T-cell (primary cell): ENCODE measurements at places on chromosomes 11 and 22.
A peak's percentile ranks its signal among the peaks of the same experiment; 100 is the strongest.

DNA sequence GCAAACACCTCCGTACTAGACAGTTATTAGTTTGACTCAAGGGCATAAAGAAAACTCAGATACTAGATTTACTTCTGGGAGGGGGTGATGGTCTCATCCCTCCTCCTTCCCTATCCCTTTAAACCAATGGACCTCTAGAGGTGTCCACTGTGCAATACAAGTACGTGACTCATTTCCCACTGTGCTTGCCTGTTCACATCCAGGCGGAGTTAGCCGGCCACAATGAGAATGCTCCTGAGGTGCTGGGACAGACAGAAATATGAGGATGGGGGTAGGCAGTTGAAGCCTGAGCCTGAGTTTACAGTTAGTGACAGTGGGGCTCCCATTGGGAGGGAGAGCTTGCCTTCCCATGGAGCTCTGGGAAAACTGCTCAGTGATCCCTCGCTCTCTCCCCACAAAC lies 8.4 kb upstream of the PMM1 start:
- no peak for DNase-seq

DNA sequence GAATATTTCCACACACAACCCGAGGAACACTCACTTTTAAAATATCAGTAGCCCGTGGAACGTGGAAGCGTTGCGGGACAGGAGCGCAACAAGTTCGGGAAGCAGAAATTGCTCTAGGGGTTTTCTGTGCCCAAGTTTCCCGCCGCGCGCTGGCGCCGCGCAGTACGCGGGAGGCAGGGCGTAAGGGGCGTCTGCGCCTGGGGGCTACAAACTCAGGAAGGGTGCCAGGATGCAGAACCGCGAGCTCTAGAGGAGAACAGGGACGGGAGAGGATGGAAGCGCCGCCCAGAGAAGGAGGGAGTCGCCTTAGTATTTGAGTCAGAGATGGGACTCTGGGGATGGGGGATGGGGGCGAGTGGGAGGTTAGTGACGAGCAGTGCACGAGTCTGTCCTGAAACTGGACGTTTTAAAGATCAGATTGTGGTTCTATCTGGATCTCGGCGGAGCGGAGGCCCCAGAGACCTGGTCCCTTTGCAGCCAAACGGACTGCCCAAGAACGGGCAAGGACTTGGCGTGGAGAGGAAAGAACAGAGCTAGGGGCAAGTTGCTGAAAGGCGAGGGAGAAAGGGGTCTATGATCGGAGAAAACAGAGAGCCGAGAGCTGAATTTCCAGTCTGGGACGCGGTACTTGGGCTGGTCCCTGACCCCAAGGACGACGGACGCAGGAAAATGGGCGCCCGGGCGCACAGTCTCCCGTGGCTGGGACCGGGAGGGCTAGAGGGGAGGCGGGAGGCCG lies 4.7 kb downstream of the BSX start:
- no peak for DNase-seq

- DNase-seq, result no peak
Measured at GRCh38 chr11:22879630-22880029, 19.4 kb upstream of the CCDC179 start.

DNA sequence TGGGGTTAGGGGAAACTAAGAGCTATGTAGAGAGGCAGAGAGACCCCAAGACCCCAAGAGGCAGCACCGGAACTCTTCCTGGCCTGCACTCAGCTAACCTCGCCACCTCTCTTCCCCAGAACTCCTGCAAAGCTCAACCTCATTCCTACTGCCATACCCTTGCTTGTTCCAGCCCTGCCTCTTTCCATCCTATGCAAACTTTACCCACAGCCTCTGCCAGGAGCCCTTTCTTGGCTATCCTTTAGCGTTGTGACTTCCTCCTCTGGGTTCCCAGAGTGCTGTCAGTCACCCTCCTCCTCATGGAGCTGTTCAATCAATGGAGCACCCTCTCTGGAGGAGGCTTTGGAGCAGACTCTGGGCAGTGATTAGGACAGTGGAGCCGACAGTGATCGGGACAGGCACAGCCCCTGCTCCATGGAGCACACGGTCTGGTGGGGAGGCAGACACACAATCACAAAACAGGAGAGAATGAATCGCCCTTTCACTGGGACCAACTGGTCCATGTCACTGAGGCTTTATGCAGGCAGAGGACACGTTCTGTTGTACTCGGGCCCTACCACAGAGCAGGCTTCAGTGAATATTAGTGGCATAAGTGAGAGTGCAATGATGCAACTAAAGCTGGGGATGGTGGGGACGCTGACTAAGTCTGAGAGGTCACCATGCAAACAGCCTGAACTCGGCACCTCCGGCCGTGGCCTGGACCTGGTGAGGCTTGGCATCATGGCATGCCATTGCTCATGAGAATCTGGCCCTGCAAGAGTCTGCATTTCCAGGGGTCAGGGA lies 24.6 kb upstream of the P2RY2 start:
- DNase-seq, result no peak

DNA sequence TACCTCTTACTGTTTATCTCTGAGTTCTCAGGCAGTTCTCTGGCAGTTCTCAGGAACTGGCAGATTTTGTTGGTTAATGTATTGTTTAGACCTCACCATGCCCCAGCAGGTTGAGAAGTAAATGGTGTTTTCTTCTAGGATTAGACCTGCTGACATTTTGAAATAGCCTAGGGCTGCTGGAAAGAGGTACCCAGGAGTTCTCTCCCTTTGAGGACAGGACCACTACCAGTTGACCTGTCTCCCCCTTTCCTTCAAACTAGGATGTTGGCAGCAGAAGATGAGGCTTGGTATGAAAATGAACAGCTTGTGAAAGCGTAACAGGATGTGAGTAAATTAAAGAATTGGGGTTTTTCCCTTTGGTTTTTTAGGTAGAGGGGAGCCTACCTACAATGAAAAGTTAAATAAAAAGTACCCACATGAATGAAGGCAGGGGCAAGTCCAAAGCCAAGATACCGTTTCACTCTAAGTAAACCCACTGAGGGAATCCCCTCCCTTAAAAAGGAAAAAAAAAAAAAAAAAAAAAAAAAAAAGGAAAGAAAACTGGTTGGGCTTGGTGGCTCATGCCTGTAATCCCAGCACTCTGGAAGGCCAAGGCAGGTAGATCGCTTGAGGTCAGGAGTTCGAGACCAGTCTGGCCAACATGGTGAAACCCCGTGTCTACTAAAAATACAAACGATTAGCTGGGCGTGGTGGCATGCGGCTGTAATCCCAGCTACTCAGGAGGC lies 96.2 kb downstream of the PDHX start:
- no peak for DNase-seq

GRCh38 chr11:104798789-104799188 lies 99.5 kb downstream of the CASP12 start:
- DNase-seq, result no peak

DNA sequence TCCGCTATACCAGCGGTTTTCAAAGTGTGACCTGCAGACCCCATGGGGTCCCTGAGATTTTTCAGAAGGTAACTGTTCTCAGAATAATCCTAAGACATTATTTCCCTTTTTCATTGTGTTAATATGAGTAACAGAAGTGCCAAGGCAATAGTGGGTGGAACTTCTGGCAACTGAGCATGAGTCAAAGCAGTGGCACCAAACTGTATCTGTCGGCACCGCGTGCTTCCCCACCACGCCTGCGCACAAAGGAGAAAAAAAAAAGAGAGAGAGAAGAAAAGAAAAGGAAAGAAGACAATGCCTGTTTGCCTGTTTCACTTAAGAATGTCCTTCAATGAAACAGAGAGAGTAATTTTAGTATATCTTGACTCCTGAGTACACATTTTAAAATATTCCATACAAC lies 679.9 kb downstream of the OPCML start:
- no peak for DNase-seq

- DNase-seq, result no peak
Measured at GRCh38 chr11:83011333-83012167, 60.1 kb downstream of the RAB30 start.

- DNase-seq, result peak; percentile 76
Measured at GRCh38 chr11:129279326-129280026, 87.4 kb upstream of the ARHGAP32 start.

GRCh38 chr22:44181033-44181911 lies 547 bp downstream of the PARVG start:
- DNase-seq, result peak; percentile 42

- no peak for DNase-seq
Measured at GRCh38 chr11:73314117-73314961, 6.3 kb downstream of the ARHGEF17 start.

DNA sequence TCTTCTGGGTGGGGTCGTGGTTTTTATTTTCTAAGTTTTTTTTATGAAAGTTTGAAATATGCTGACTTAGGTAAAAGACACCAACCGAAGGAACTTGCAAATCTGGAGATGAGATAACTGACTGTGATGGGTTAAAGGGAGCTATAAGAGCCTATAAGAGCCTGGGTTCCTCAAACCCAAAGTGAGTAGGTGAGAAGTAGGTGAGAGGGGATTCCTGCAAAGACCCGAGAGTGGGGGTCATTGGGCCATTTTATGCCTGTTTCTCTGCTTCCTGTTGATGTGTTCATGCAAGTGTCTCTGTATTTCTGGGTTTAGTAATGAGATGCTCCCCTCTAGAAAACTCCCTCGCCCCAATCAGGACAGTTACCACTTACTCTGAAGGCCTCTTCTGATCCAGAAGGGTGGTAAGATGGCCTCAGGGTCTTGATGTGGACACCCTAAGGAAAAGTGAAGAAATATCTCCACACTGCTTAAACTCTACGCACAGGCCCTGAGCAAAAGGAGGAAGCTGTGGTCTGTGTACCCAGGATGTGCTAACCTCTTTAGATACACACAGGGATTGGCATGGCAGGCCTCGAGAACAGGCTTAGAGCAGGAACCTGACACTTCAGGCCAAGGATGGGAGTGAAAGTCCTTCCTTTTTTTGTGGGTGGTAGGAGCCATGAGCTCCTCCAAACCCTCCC lies 1.8 kb downstream of the FLI1 start:
- no peak for DNase-seq

DNA sequence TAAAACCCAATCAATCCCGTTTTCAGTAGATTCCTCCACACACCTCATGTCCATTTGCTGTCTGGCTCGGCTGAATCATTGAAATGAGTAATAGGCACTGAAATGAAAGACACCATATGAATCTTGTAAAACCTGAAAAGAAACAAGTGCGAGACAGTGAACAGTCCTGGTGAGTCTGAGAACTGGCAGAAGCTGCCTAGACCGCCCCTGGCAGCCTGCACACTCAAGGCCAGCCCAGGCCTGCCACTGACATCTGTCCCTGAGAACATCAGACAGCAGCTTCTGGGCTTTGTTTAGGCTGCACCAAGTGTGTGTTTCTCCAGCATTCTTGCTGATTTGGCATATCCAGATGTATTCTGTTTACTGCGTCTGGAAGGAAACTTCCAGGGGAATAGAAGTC lies 44.8 kb downstream of the ENDOD1 start:
- no peak for DNase-seq

DNA sequence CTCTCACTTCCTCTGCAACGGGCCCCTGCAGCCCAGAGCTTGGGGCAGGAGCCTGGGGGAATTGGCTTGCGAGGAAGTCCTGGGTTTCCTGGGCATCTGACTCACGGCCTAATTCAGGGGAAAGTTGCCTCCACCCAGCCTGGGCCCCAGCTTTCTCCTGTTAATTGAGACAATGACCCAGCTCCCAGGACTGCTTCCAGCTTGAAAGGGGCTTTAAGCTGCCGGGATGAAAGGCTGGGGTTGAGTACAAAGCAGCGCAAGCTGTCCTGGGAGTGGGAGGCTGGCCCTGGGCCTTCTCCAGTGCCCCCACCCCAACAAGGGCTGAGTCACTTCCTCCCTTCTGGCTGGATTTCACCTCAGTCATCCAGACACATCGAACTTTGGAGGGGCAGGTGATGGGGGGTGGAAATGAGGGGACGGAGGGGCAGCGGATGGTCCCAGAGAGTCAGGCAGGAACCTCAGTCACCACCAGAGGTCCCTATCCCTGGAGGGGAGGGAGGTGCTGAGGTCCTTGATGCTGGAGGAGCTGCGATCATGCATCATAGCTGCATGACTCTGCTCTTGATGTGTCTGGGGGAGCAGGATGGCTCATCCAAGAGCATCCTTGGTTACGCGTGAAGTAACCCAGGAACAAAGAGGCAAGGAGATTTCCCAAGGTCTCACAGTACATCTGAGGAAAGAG lies 30.1 kb upstream of the OAF start:
- DNase-seq, result no peak
